T-helper 2 cell treated with Interferon-gamma antibody and Interleukin-4, amounts not matched to agents 5 μg/mL and 100 μg/mL, for 36 hours (primary cell): ENCODE measurements at places on chromosomes 16 and 17.

DNA sequence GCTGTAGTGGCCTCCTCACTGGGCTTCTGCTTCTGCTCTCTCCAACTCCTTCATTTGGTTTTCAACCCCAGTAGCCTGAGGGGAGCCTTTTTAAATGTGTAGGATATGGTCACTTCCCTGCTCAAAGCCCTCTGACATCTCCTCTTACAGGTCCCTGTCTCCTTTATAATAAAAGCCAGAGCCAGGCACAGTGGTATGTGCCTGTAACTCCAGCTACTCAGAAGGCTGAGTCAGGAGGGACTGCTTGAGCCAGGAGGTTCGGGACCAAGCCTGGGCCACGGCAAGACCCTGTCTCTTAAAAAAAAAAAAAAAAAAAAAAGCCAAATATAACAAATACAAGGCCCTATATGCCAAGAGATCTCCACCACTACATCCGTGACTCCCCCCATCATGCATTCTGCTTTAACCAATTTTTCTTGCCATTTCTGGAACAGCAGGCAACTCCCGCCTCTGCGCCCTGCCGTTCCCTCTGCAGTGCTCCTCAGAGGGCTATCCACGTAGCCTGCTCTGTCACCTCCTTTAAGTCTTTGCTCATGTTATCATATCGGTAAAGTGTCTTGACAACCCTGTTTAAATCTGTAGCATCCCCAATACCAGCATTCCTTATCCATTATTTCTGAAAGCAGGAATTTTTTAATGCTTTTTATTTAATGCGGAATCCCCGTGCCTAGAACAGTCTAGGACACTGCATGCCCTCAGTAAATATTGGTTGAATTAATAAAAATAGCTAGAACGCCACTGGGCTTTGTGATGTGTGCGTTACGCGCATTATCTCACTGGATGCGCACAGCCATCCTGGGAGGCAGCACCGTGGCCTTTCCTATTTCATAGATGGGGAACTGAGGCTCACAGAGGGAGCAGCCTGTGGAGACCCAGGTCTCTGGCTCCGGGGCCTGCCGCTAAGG is 9.5 kb downstream of the ZNF771 start:
- H3K27me3 ChIP-seq: no peaks in the 10 kb centered on the region
- no peak for DNase-seq
- H3K27ac ChIP-seq: peak overlapping the region; percentile 64
- peaks cover 29% of the 10 kb centered on the region for H3K36me3 ChIP-seq

- no peak overlapping the region for H3K27ac ChIP-seq
- no peak overlapping the region for H3K4me3 ChIP-seq
These were observed 24.3 kb downstream of the CD300A start for GRCh38 chr17:74490716-74491115.

DNA sequence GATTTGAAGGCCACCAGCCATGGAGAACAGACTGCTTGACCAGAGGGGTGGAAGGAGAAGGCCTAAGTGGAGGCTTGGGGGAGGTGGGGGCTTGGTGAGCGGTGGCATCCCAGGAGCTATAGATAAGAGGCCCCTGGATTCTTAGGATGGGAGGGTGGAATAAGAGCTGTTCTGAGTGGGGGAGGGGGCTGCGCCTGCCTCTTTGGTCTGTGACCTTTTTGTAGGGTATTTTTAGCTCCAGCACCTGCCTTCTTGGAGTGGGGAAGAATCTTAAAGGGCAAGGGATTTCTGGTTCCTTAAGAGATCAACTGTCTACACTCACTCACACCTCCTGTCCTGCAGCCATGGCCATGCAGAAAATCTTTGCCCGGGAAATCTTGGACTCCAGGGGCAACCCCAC is 567 bp downstream of the ENO3 start:
- DNase-seq: no peak
- peak overlapping the region; percentile 90 for H3K4me3 ChIP-seq
- H3K27ac ChIP-seq: peak overlapping the region; percentile 88
- H3K4me1 ChIP-seq: peaks cover 16% of the 10 kb centered on the region
- no peaks in the 10 kb centered on the region for H3K27me3 ChIP-seq

DNA sequence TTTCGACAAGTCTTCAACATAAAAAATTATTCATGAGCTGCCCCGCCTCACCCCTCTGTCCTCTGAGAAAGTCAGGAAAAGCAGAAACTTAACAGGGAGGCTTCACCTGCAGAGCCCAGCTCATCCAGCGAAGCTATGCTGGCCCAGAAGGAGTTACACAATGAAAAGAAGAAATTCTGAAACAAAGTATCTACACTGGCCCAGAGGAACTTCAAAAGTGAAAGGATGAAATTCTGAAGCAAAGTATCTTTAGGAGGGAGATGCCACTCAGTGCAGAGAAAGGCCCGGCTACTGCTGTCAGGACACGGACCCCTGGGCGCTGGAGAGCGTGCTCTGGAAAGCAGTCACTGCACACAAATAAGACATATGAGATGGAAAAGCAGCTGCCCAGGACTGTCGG is 1.6 kb downstream of the GALNS start:
- no peaks in the 10 kb centered on the region for H3K27me3 ChIP-seq
- peak overlapping the region; percentile 75 for H3K4me3 ChIP-seq
- peaks cover 8% of the 10 kb centered on the region for H3K36me3 ChIP-seq
- peak overlapping the region; percentile 68 for H3K27ac ChIP-seq
- no peak for DNase-seq

- H3K27me3 ChIP-seq: no peaks in the 10 kb centered on the region
- no peak overlapping the region for H3K27ac ChIP-seq
- H3K4me3 ChIP-seq: no peak overlapping the region
- no peaks in the 10 kb centered on the region for H3K4me1 ChIP-seq
These were observed 295.9 kb upstream of the N4BP1 start for GRCh38 chr16:48905632-48906505.

GRCh38 chr17:41294016-41294415 is 8.6 kb downstream of the KRTAP29-1 start:
- H3K4me1 ChIP-seq: no peaks in the 10 kb centered on the region
- no peak overlapping the region for H3K27ac ChIP-seq
- no peak overlapping the region for H3K4me3 ChIP-seq
- no peaks in the 10 kb centered on the region for H3K27me3 ChIP-seq
- DNase-seq: no peak
- no peaks in the 10 kb centered on the region for H3K36me3 ChIP-seq

GRCh38 chr16:73051961-73052360 is 4.0 kb upstream of the ZFHX3 start:
- peaks cover 7% of the 10 kb centered on the region for H3K4me1 ChIP-seq
- DNase-seq: no peak
- H3K27me3 ChIP-seq: peaks cover 14% of the 10 kb centered on the region
- no peak overlapping the region for H3K4me3 ChIP-seq
- H3K36me3 ChIP-seq: no peaks in the 10 kb centered on the region

DNA sequence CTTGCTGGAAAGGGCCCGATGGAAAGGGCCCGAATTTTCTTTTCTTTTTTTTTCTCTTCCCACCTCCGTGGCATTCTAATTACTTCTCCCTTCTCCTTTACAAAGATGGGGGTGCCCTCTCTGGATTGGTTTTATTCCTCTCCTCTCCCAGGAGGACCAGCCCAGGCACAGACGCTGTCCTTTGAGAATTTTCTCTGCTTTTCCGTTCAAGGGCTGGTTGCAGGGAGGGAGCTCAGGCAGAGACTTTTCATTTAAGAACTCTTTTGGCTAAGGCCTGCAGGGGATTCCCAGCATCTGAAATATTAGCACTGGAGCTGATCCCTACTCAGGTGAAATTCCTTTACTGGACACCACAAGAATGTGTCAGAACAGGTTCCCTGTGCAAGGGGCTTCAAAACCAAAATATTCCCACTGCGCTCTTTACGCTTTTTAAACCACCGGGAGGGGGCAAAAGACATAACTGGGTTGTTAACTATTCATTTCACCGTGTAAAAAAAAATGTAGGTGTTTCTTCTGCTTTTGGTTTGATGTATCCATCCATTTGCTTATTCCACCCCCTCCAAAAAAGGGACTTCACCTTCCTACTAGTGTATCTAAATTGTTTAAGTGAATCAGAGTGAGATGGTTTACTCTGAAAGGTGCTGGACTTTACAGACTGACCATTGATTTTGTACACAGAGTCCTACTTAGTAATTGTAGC is 1.4 kb downstream of the NFAT5 start:
- H3K27me3 ChIP-seq: no peaks in the 10 kb centered on the region
- peak overlapping the region; percentile 90 for H3K27ac ChIP-seq
- peak; percentile 30 for DNase-seq
- H3K4me3 ChIP-seq: peak overlapping the region; percentile 98

DNA sequence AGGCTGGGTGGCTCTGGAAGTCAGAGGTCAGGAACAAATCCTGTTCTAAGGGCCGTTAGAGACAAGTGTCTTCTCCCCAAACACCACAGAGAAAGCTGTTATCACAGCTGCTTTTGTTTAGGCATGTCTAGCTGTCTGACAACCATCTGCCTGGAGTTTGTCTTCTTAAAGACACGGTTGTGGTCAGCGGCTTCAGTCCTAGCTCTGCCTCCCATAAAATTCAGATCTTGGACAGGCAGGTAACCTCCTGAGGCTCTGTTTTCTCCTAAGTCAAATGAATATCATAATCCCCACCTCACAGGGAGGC is 2.3 kb upstream of the ITGA3 start:
- no peak overlapping the region for H3K27ac ChIP-seq
- peaks cover 21% of the 10 kb centered on the region for H3K4me1 ChIP-seq
- peaks cover 8% of the 10 kb centered on the region for H3K27me3 ChIP-seq
- DNase-seq: no peak
- no peak overlapping the region for H3K4me3 ChIP-seq

DNA sequence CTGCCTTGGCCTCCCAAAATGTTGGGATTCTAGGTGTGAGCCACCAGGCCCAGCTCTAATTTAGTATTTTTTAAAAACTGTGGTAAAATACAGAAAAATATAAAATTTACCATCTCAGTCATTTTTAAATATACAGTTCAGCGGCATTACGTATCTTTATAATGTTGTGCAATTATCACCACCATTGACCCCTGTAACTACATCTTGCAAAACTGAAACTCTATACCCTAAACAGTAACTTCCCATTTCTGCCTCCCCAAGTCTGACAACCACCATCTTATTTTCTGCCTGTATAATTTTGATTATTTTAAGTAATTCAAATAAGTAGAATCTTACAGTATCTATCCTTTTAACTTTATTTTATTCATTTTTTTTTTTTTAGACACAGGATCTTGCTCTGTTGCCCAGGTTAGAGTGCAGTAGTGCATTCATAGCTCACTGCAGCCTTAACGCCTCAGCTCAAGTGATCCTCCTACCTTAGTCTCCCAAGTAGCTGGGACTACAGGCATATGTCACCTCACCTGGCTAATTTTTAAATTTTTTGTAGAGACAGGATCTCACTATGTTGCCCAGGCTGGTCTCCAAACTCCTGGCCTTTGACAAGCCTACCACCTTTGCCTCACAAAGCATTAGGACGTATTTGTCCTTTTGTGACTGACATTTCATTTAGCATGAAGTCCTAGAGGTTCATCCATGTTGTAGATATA is 10.9 kb upstream of the GGA2 start:
- DNase-seq: no peak
- no peak overlapping the region for H3K4me3 ChIP-seq
- peaks cover 15% of the 10 kb centered on the region for H3K4me1 ChIP-seq
- no peaks in the 10 kb centered on the region for H3K27me3 ChIP-seq

DNA sequence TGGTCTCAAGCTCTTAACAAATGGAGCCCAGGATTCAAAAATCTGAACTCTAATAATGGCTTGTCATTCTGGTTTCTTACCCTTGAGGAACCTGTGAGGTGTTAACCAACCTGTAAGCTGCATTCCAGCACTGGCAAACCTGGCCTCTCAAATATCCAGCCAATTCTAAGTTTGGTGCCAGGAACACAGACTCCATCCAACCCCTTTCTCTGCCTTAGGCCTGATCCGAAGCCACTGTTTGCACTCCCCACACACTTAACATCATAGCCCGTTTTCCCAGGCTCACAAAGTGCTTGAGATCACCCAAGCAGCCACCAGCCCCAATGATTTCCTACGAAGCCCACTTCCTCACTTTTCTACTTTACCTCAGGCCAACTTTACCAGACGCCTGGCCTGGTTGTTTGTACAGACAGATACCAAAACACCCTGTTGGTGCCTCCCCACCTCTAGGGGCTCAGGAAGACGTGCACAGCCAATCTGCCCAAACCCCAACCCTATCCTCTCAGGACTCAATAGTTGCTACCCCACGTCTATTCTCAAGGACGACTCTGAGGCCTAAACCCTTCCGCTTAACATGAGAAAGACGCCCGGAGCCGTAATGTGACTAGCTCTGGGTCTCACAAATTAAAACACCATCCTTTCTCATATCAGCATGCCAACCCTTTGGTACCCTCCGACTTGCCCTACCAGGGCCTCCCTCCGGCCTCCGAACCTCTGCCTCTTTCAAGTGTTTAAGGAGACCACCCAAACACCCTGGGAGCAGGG is 3.2 kb upstream of the PER1 start:
- no peak overlapping the region for H3K27ac ChIP-seq
- no peak overlapping the region for H3K4me3 ChIP-seq
- no peak for DNase-seq
- peaks cover 50% of the 10 kb centered on the region for H3K4me1 ChIP-seq
- no peaks in the 10 kb centered on the region for H3K27me3 ChIP-seq
- peaks cover 18% of the 10 kb centered on the region for H3K36me3 ChIP-seq

- no peak overlapping the region for H3K27ac ChIP-seq
- H3K4me1 ChIP-seq: peaks cover 3% of the 10 kb centered on the region
- DNase-seq: peak; percentile 62
- no peak overlapping the region for H3K4me3 ChIP-seq
- peaks cover 3% of the 10 kb centered on the region for H3K27me3 ChIP-seq
- H3K36me3 ChIP-seq: no peaks in the 10 kb centered on the region
These were observed 196.7 kb upstream of the GSE1 start for GRCh38 chr16:85416228-85417109.

GRCh38 chr16:8905795-8906591 is 23.8 kb downstream of the LITAFD start:
- H3K27ac ChIP-seq: no peak overlapping the region
- no peak overlapping the region for H3K4me3 ChIP-seq
- peaks cover 19% of the 10 kb centered on the region for H3K4me1 ChIP-seq
- no peak for DNase-seq

DNA sequence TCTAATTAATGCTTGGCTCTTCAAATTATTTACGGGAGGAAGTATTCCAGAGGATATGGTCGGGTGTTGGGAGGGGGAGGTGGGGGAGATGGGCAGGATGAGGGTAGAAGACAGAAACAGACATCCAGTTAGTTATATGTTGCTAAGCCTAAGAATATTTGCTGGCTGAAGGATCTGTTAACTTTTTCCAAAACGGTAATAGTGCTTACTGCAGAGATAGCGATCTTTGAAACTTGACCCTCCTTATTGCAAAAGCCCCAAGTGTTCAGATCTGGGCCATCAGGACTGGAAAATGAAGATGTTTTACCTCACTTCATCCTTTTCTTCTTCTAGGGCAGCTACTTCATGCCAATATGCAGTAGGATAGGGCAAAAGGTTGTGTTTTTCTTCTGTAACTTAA is 27.0 kb upstream of the MMD start:
- H3K36me3 ChIP-seq: no peaks in the 10 kb centered on the region
- no peak overlapping the region for H3K27ac ChIP-seq
- H3K4me3 ChIP-seq: no peak overlapping the region
- peaks cover 16% of the 10 kb centered on the region for H3K4me1 ChIP-seq

- peaks cover 18% of the 10 kb centered on the region for H3K27me3 ChIP-seq
- peaks cover 13% of the 10 kb centered on the region for H3K4me1 ChIP-seq
- DNase-seq: no peak
- H3K27ac ChIP-seq: no peak overlapping the region
- H3K4me3 ChIP-seq: no peak overlapping the region
These were observed 16.2 kb downstream of the DYNLRB2 start for GRCh38 chr16:80557037-80557436.
